ENCODE measurements at places on chromosomes 12 and 14. TPM values are rescaled to one million over a fixed set of nuclear protein-coding genes. Genes with fewer than 3 reads are reported as not detected.

The RASAL1 gene
- total RNA-seq = 0.40 TPM

The ZNF384 gene
- 90.9 TPM for total RNA-seq

The HSP90AA1 gene
- total RNA-seq = 527 TPM

The VPS37B gene
- total RNA-seq = 23.7 TPM

DNA sequence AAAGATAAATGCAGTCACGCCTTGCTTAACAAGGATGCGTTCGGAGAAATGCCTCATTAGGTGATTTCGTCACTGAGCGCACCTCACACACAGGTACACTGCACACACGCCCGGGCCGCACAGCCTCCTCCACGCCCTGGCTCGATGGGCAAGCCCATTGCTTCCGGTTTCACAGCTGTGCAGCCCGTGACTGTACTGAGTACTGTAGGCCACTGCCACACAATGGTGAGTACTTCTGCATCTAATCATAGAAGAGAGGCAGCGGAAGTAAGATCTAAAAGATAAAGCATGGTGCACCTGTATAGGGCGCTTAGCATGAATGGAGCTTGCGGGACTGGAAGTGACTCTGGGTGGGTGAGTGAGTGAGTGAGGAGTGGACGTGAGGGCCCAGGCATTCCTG is 4.3 kb downstream of the RIMBP2 start:
- DNase-seq = no peak
- H3K4me1 ChIP-seq = peaks cover 2% of the 10 kb centered on the region
- H3K36me3 ChIP-seq = no peaks in the 10 kb centered on the region
- H3K27ac ChIP-seq = no peak overlapping the region

DNA sequence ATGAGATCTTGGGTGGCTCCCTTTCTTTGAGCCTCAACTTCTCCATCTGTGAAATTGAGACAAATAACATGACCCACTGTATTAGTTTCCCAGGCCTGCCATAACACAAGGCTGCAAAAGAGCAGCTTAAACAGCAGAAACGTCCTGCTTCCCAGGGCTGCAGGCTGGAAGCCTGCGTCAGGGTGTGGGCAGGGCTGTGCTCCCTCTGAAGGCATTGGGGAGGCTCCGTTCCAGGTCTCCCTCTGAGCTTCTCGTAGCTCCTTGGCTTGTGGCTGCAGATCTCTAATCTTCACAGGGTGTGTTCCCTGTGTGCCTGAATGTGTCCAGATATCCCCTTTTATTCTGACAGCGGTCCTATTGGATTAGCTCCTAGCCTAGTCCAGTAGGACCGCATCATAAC is 147.1 kb downstream of the VRK1 start:
- no peak overlapping the region for H3K27ac ChIP-seq
- DNase-seq = no peak
- no peaks in the 10 kb centered on the region for H3K36me3 ChIP-seq
- peaks cover 10% of the 10 kb centered on the region for H3K4me1 ChIP-seq
- no peaks in the 10 kb centered on the region for H3K27me3 ChIP-seq

GRCh38 chr14:103121121-103121845 is 2.0 kb upstream of the TNFAIP2 start:
- H3K27me3 ChIP-seq = peaks cover 25% of the 10 kb centered on the region
- no peak overlapping the region for H3K27ac ChIP-seq
- no peak overlapping the region for H3K4me3 ChIP-seq
- H3K4me1 ChIP-seq = no peaks in the 10 kb centered on the region
- H3K36me3 ChIP-seq = no peaks in the 10 kb centered on the region
- DNase-seq = no peak

GRCh38 chr12:64466178-64466577 is 14.3 kb downstream of the TBK1 start:
- no peak for DNase-seq
- H3K4me1 ChIP-seq = no peaks in the 10 kb centered on the region
- peaks cover 42% of the 10 kb centered on the region for H3K36me3 ChIP-seq
- no peak overlapping the region for H3K27ac ChIP-seq

DNA sequence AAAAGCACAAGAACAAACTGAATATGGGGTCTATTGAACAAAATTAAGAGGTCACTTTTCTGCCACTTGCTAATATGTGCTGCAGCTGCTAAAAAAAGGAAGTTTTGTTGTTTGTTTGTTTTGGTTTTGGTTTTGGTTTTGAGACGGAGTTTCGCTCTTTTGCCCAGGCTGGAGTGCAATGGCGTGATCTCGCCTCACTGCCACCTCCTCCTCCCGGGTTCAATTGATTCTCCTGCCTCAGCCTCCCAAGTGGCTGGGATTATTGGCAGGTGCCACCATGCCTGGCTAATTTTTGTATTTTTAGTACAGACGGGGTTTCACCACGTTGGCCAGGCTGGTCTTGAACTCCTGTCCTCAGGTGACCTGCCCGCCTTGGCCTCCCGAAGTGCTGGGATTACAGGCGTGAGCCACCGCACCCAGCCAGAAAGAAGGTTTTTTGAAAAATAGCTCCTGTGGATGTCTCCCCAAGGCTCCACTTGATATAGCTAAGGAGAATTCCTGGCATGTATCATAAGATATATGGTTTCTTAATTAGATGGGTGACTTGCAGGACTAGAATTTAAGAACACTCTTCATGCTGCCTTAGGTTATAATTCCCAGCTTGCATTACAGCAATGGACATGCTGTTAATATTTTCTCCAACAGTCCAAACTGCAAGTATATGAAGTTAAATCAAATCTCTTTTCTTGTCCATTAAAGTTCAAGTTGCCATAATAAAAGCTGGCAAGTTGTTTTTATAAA is 237.6 kb upstream of the AMIGO2 start:
- H3K36me3 ChIP-seq = peaks cover 6% of the 10 kb centered on the region
- H3K27me3 ChIP-seq = no peaks in the 10 kb centered on the region
- H3K27ac ChIP-seq = peak overlapping the region; percentile 77

- no peak overlapping the region for H3K4me3 ChIP-seq
- no peaks in the 10 kb centered on the region for H3K4me1 ChIP-seq
- no peaks in the 10 kb centered on the region for H3K36me3 ChIP-seq
- no peak overlapping the region for H3K27ac ChIP-seq
- DNase-seq = no peak
- H3K27me3 ChIP-seq = peaks cover 19% of the 10 kb centered on the region
These were observed 48.5 kb upstream of the TSPAN11 start for GRCh38 chr12:30878024-30878423.

- no peaks in the 10 kb centered on the region for H3K4me1 ChIP-seq
- H3K36me3 ChIP-seq = no peaks in the 10 kb centered on the region
- H3K4me3 ChIP-seq = no peak overlapping the region
- no peak overlapping the region for H3K27ac ChIP-seq
- no peaks in the 10 kb centered on the region for H3K27me3 ChIP-seq
These were observed 186.9 kb upstream of the TMPO start for GRCh38 chr12:98328467-98328866.

DNA sequence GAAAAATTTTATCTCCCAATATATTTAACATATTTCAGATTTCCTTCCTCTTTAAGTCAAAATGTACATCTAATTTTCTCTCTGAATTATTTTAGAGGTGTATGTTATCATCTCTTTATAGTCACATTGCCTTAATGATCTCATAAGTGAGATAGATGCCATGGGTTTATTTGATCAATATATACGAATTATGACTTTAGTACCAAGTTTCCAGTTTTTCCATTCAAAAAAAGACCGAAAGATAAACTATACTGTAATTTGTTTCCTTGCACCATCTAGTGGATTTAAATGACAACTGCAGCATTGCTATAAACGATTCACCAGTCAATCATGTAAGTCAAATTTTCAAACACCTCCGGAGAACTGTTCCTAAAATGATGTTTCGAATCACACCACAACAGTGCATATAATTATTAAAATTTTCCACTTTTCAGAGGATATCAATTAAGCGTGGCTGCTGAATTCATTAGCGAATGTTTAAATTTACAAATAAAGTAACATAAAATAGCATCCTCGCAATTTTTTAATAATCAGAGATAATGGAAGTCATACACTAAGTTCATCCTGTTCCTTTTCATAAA is 419 bp upstream of the ATXN7L3B start:
- peak overlapping the region; percentile 97 for H3K27ac ChIP-seq
- H3K4me1 ChIP-seq = peaks cover 41% of the 10 kb centered on the region
- H3K4me3 ChIP-seq = peak overlapping the region; percentile 86
- peaks cover 43% of the 10 kb centered on the region for H3K36me3 ChIP-seq
- H3K27me3 ChIP-seq = no peaks in the 10 kb centered on the region

GRCh38 chr14:37889087-37889486 is 293.7 kb downstream of the TTC6 start:
- H3K27ac ChIP-seq = no peak overlapping the region
- H3K36me3 ChIP-seq = no peaks in the 10 kb centered on the region
- DNase-seq = no peak
- H3K4me3 ChIP-seq = no peak overlapping the region
- no peaks in the 10 kb centered on the region for H3K4me1 ChIP-seq

- no peaks in the 10 kb centered on the region for H3K4me1 ChIP-seq
- no peak overlapping the region for H3K27ac ChIP-seq
- H3K27me3 ChIP-seq = no peaks in the 10 kb centered on the region
- no peak overlapping the region for H3K4me3 ChIP-seq
- DNase-seq = no peak
These were observed 18.4 kb upstream of the DHRS4 start for GRCh38 chr14:23935158-23935557.

GRCh38 chr14:54211551-54212308 is 185.1 kb upstream of the CDKN3 start:
- peaks cover 26% of the 10 kb centered on the region for H3K27me3 ChIP-seq
- H3K27ac ChIP-seq = no peak overlapping the region
- no peak for DNase-seq
- H3K4me1 ChIP-seq = peaks cover under 1% of the 10 kb centered on the region
- H3K36me3 ChIP-seq = no peaks in the 10 kb centered on the region

GRCh38 chr12:11568762-11569478 is 80.6 kb upstream of the ETV6 start:
- H3K4me3 ChIP-seq = no peak overlapping the region
- peaks cover 1% of the 10 kb centered on the region for H3K36me3 ChIP-seq
- H3K27ac ChIP-seq = no peak overlapping the region
- no peaks in the 10 kb centered on the region for H3K4me1 ChIP-seq

DNA sequence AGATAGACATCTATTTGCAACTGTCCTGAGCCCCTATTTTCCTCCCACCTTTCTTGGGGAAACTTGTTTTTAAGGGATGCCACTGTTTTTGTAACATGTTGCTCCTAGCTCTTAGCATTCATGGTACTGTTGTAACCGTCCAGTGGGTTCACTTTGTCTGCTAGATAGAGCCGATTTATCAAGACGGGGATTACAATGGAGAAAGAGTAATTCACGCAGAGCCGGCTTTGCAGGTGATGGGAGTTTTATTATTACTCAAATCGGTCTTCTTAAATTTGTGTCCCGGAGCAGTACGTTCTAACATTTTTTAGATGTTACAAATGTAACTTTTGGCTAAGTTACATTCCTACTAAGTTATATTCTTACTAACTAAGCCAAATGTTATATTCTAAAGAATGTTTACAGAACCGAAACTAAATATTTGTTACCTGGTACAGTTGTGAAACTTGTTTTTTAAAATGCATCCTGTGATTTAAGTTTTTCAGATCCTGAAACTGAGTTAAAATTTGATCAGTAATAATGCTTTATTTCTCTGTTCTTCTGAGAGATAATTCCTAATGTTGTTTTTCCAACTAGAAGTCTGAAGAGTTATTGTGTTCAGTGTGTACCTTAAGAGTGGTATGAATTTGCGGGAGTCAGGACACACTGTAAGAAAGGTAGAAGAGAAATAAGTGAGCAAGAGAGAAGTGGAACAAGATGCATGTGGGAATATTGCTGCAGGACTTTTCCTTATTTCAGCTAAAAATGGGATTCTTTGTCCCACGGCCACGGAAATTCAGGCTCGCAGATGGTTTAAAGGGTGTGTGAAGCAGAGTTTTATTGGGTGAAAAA is 20.6 kb upstream of the CLEC2D start:
- DNase-seq = no peak
- H3K36me3 ChIP-seq = peaks cover 66% of the 10 kb centered on the region
- peaks cover 59% of the 10 kb centered on the region for H3K4me1 ChIP-seq
- peak overlapping the region; percentile 96 for H3K27ac ChIP-seq

GRCh38 chr12:47360771-47361388 is 281.1 kb upstream of the AMIGO2 start:
- H3K27ac ChIP-seq = peak overlapping the region; percentile 98
- peak; percentile 77 for DNase-seq
- H3K27me3 ChIP-seq = no peaks in the 10 kb centered on the region
- H3K36me3 ChIP-seq = peaks cover 35% of the 10 kb centered on the region
- peak overlapping the region; percentile 69 for H3K4me3 ChIP-seq

GRCh38 chr14:25394791-25395391 is 344.9 kb upstream of the STXBP6 start:
- H3K27me3 ChIP-seq = peaks cover under 1% of the 10 kb centered on the region
- no peaks in the 10 kb centered on the region for H3K4me1 ChIP-seq
- no peak overlapping the region for H3K27ac ChIP-seq
- no peak for DNase-seq
- no peaks in the 10 kb centered on the region for H3K36me3 ChIP-seq
- H3K4me3 ChIP-seq = no peak overlapping the region

- DNase-seq = no peak
- H3K4me1 ChIP-seq = no peaks in the 10 kb centered on the region
These were observed 55.9 kb upstream of the TMCC3 start for GRCh38 chr12:94706250-94706661.

DNA sequence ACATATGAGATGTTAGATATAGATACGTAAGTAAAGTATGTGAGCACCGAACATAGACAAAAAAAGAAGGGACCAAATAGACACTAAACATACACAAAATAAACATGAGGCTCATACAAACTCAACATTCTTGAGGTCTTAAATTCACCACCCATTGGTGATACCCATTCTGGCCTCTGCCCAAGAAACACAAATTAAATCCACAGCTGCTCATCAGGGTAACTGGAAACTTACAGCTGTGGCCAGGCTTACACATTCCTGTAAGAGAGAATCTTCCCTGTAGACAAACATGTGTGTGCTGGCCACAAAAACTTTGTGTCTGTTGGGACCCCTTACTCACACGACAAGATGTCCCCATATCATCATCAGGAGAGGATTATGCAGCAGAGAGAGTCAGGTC is 22.4 kb downstream of the MAGOHB start:
- no peak overlapping the region for H3K27ac ChIP-seq
- no peak for DNase-seq
- H3K27me3 ChIP-seq = no peaks in the 10 kb centered on the region
- H3K36me3 ChIP-seq = peaks cover 13% of the 10 kb centered on the region
- H3K4me1 ChIP-seq = no peaks in the 10 kb centered on the region
- no peak overlapping the region for H3K4me3 ChIP-seq

DNA sequence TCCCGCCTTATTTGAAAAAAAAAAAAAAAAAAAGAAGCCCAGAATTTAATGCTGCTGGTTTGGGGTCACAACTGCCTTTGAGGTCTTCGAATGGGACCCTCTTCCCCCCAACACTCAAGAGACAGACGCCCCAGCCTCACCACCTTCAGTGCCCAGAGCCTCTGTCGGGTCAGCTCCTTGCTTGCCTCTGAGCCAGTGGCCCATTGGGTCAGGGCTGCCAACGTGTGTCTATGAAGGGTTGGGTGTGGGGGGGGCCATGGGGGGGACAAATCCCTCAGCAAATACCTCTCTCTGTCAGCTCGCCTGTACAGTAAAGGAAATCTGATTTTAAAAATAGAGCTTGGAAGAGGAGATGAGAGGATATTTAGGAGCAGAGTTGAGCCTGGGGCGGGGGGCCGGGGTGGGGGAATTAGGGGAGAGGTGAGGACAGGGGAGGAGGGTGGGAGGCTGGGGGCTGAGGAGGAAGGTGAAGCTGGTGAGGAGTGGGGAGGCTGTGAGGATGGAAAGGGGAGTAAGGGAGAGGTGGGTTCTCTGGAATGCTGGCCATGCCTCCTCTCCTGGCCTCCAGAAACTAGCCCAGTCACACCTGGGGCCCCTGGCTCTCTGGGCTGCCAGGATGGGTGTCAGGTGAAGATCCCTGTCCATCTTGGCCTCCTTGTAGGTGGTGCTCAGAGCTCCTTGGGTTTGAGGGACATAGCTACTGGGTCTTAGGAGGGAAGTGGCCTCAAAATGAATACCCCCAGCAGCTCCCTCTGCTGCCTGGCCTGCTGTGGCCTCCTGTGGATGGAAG is 13.3 kb downstream of the RTL1 start:
- no peaks in the 10 kb centered on the region for H3K4me1 ChIP-seq
- no peak overlapping the region for H3K4me3 ChIP-seq
- no peak for DNase-seq
- no peaks in the 10 kb centered on the region for H3K36me3 ChIP-seq

All from activated CD4-positive, alpha-beta T cell treated with anti-CD3 and anti-CD28 coated beads, Interleukin-2, amount 10 ng/mL, durations not matched to agents 7 days and 5 days (primary cell).